ENCODE measurements at places on chromosomes 12 and 14.

DNA sequence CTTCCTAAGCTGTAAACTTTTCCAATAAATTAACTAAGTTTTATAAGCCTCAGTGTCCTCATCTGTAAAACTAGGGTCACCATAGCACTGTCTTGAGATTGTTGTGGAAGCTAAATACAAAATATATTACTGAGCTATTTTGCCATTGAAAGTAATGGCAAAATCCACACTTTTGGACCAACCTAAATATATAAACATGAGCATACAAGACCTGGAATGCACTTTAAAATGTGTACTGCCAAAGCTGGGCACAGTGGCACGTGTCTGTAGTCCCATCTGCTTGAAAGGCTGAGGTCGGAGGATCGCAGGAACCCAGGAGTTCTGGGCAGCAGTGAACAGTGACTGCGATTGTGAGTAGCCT, 29.8 kb upstream of the SINHCAF start:
- DNase-seq, result no peak

DNA sequence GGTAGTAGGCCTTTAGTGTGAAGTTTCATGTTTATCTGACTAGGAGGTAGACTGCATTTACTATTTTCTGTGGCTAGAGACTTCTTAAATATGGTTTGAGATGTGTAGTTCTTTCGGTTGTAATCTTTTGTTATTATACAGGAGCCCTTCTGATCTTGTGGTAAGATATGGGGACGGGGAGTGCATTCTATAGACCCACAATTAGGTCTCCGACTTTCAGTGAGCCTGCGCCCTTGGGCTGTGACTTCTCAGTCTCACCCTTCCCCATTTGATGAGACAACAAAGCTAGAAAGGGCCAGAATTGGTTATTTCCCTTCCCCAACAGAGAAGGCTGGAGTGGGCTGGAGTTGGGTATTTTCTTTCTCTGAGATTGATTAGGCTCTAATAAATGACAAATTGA, 130.0 kb downstream of the MSRB3 start:
- no peak for DNase-seq

- no peak for DNase-seq
Observed at GRCh38 chr14:38089123-38089522, 118.6 kb upstream of the SSTR1 start.

DNA sequence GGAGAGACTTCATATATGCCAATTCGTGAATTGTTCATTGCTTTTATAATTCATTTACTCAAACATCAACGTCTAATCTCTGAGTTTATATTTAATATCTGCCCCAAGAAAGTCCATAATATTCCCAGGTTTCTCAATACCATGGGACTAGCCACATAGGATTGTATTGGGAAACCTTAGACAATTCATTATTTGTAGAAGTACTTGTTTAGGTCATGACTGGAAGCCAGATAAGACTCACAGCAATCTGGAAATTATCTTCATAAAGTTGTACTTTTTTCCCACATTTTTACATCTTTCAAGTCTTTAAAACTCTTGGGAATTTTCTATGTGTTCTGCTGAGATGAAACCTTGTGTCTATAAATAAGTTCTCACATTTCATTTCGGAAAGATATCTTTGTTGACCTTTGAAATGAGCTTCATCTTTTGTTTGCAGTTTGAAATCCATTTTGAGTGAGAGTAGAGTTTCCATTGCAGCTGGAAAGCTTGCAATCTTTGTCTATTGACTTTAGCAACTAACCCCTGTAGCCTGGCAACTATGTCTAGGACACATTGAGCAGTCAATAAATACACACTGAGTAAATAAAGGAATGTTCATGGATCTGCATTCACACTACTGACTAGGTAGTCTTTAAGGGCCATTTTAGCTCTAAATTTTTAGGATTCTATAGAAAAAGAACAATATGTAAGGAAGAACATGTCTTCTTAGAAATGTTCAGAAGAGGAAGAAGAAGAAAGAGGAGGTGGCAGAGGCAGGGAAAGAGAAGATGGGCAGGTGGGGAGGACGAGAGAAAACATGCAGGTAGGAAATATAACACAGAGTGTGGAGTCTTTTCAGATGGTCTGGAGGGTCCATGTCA, 154.4 kb downstream of the LRIG3 start:
- DNase-seq, result peak; percentile 81

GRCh38 chr12:7784701-7785100, 4.5 kb upstream of the NANOG start:
- no peak for DNase-seq

Data from NCI-H526 (cell line).